ENCODE measurements at places on chromosomes 13 and 19.

- DNase-seq: no peak
Observed at GRCh38 chr19:18677156-18677555, 6.3 kb upstream of the CRTC1 start.

- DNase-seq: no peak
Observed at GRCh38 chr19:11404588-11405222, 14.4 kb downstream of the RGL3 start.

GRCh38 chr13:94710065-94710781 is 2.1 kb downstream of the SOX21 start:
- DNase-seq: no peak

DNA sequence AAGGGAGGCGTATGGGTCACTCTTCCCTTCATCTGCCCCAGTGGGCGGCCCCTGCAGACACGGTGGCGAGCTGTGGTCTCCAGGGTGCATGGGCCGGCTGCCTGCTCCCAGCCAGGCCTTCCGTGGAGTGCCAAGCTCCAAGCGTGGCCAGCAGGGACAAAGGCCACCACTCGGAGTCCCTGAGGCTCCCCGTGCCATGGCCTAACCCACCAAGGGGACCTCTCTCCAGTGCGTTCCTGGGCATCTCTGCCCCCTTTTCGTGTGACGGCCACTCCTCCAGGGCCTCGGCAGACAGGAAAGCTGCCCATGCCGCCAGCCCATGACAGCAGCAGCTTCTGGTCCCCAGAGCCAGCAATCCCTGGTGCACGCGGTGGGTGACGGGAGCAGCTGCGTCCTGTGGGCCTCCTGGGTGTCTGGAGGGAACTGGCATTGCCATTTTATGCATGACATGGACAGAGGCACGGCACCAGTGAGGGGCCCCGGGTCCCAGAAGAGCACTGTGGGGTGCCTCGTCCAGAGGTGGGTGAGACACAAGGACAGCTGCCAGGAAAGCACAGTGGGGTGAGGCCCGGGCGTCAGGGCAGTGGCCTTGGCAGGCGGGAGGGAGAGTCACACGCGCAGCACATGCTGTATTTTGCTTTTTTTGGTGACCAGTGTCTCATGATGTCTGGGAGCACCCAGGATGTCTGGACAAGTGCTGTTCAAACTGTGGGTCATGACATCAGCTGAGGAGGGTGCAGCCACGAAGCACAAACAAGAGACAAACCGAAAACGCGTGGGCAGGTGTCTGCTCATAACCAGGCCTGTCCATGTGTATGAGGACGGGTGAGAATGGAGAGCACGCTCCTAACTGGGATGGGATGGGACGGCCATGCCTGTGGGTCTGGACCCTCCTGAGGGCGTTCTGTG is 32.3 kb downstream of the CEBPG start:
- no peak for DNase-seq

DNA sequence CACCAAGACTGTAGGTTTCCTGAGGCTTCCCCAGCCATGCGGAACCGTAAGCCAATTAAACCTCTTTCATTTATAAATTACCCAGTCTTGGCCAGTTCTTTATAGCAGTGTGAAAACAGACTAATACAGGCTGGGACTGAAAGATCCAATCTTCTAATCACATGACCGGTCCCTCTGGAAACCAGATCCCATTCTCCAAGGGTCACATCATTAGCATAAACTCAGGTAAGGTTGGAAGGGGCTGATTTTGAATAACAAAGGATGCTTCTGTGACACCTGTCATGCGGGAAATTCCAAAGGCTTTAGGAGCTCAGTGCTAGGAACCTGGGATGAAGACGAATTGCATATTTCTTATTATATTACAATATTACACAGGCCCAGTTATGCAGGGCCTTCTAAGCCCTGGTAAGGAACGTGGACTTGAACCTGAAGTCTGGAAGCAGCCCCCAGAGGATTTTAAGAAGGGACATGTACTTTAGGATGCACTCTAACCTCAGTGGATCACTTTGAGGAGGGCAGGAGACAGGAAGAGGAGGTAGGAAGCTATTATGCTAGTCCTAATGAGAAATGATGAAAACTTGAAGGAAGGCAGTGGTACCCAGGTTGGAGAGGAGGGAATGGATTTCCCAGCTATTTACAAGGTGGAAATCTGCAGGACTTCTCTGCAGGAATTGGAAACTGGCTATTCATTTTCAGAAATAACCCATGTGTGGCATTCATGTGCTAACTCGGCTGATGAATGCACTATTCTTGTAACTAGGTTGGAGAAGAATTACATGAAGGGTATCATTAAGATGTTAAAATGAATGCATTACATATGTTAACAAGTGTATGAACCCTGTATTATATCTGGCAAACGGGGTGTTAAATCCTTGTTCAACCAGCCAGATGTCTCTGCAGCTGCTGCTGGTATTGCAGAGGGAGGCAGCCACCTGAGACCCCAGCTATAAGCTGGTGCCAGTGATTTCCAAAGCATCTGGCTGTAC is 19.3 kb downstream of the TNFSF11 start:
- no peak for DNase-seq

GRCh38 chr13:113836768-113837559 is 26.9 kb downstream of the GAS6 start:
- DNase-seq: no peak

GRCh38 chr13:78478183-78478582 is 125.2 kb downstream of the POU4F1 start:
- DNase-seq: no peak

DNA sequence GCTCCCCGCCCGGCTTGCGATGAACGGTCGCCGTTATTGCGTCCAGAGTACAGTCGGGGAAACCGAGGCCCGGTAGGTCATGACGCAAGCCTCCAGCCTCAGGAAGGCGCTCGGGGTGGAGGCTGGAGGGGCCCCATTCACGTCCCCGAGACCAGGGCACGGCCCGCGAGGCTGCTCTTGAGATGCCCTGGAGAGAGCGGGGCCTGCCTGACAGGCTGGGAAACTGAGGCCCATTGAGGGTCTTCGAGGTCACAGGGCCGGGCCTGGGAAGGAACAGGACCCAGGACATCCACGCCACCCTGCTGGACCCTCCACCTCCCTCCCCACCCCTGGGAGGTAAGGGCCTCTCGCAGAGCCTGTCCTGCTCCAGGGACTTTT is 367 bp downstream of the NDUFS7 start:
- DNase-seq: no peak

- no peak for DNase-seq
Observed at GRCh38 chr13:47294691-47295090, 397.8 kb upstream of the HTR2A start.

DNA sequence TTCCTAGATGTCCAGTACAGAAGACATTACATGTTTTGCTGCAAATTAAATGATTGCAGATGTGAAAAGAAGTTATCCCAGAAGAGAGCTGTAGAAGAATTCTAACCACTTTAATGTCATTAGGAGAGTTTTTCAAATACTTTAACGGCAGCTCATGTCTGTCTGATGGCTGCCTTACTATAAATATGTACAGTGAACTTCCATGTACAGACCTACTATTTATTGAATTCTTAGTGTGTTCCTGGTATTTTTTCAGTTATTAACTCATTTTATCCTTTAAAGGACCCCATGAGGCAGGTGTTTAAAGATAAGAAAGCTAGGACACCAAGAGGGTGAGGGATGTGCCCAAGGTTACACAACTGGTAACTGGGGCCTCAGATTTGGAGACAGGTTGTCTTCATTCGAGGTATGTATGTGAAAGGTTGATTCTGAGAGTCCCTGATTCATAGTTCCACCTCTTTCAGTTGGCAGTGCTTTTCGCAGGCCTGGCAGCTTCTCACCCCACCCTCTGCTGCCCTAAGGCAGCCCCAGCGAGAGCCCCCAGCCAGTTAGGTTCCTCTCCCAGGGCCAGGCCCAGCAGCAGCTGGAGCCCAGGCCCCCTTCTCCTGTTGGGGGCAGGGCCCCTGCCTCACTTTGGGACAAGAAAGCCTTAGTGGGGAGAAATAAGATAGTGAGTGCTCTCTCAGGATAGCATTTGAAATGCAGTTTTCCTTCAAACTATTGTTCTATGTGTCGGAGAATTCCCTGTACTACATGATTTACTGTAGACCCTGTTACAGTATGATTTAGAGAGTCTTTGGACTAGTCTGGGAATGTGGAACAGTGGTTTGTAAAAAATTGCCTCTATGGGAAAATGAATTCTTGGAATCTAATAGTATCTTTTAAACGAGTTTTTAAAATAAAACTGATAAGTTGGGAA is 67.7 kb upstream of the TEX29 start:
- DNase-seq: no peak

DNA sequence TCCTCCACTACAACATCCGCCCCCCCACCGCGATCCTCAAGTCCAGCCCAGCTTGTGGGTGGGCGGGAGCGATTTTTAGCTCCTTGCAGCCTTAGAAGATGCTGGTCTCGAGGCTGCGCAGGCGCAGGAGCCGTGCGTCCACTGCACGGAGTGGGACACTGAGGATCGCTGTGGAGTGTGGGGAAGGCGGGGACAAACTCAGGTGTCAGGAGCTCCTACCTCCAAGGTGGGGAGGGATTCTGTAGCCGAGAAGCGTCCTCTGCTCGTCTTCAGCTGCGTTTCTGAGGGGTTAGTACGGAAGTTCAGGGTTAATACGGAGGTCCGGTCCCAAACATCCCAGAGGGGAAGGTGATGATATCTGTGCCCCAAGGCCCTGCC is at the start of gene RTBDN:
RTBDN (minus strand) TSS at position 14 of the 378 bp plus-strand sequence. CDS start 4,600 bp downstream, outside the sequence.
- DNase-seq: no peak

DNA sequence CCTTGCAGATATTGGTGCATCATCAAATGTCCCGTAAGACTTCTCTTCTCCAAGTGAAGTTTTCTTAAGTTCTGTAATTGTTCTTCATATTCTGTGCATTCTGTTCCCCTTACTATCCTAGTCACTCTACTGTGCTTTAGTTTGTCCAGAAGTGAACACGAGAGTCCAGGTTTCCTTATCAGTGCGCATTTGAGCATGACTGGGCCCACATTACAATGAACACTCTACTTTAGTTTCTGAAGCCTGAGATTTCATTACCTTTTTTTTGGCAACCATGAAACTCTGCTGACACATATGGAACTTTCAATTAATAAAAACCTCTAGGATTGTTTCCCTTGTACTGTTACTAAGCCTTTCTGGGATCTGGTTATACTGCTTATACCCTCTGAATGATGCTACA is 270.0 kb downstream of the KCNRG start:
- no peak for DNase-seq

GRCh38 chr13:30859326-30859725 is 46.7 kb upstream of the MEDAG start:
- DNase-seq: no peak

GRCh38 chr19:41449865-41450178 is 6.9 kb downstream of the ERICH4 start:
- DNase-seq: no peak

DNA sequence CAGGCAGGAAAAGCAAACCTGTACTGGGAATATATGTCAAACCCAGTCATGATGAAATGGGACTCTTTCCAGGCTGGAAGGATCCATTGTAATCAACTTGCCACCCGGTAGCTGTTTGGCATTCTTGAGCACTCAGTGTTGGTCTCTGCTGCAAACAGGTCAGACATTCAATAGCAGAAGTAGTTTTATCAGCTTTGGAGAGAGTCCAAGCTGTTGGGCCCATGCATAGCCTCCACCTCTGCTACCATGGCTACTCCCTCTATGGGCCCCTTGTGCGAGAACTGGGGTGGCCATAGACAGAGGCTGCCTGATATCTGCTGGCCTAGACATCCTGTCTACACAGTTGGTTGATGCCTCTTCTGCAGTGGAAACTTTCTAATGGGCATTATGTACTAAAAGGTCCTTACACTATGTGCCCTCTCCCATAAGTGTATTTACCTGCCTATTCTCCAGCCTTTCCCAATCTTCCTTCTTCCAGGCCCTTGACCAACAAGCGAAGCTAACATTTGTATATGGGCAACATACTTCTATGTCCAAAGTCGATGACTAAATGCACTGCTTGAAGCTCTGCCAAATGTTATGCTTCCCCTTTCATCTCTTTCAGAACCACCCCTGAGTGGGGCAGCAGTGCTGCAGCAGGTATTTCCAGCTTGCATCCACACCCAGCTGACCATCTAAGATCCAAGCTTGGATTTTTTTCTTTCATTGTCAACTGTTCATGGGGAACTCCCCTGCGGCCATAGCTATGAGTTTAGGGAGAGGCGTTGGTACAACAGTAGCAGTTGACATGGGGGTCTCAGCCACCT is 5.3 kb upstream of the RNF6 start:
- no peak for DNase-seq

DNA sequence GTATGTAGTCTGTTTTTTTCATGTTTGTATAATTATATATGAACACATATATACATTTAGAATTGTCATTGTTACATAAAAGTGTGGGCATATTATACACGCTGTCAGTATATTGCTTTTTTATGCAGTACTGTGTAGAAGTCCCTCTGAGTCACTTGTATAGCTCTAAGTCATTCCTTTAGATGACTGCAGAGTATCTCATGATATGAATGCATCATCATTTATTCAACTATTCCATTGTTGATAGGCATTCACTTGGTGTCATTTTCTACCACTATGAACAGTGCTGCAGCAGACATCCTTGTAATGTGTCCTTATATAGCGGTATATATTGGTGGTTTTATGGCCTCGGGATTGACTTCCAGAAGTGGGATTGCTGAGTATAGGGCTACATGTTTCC is 15.3 kb downstream of the RFXAP start:
- no peak for DNase-seq

GRCh38 chr13:79585033-79585432 is 104.1 kb downstream of the NDFIP2 start:
- DNase-seq: no peak

GRCh38 chr13:113889467-113889866 is 25.6 kb upstream of the GAS6 start:
- DNase-seq: no peak

DNA sequence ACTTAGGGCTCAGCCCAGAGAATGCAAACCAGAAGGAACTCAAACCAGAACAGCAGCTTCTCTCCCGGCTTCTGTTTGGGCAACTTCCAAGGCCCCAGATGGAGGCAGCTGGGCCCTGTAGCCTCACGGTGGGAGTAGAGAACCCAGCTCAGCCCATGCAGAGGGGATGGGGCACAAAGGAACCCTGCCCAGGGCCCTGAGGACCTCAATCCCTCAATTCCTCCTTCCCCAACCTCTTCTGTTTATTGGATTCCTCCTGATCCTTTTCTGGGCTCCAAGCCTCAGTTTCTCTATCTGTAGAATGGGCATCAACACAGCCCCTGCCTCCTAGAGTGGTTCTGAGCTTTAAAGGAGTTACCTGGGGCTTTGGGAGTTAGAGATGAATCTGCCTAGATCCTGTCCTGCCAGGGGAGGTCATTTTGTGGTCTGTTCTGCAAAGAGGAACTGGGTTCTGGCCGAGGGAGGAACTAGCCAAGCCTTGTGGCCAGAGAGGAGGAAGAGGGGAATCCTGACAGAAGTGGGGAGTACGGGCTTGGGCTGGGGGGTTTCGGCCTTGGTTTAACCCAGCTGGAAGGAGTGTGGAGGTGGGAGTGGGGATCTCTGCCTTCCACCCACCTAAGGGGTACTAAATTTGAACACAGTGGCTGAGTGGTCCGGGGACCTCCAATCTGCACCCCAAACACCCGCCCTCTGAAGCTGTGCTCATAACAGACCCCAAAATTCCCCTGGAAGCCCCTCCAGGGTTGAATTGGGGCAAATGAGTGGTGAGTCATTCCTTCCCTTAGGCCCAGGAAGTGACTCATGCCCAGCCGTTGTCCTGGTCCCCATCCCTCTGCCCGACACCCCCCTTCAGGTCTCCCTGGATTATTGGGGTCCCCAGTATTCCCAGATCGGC is 2.7 kb downstream of the ADGRE5 start:
- DNase-seq: no peak

Measured in stimulated activated CD8-positive, alpha-beta memory T cell treated with anti-CD3 and anti-CD28 coated beads, Interleukin-7, amount 100 ng/mL, for 1 hour (primary cell).